HepG2 (cell line): ENCODE measurements at places on chromosomes 12 and 14.

DNA sequence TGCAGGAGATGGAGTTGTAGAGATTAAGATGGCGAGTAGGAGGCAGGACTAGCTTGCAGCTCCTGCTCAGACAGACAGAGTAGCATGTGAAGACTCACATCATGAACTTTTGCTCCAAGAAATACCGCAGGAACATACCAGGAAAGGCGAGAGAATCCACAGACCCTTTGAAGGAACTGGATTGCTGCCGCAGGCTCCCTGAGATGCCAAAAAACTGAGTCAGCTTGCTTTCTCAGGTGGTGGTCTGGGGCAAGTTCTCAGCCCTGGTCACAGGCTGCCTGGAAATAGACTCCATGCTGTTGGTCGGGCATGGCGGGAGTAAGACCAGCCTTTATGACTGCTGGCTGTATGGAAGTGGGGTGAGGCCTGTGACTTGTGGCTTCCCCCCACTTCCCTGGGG is 163.6 kb upstream of the NAV3 start:
- DNase-seq = no peak

DNA sequence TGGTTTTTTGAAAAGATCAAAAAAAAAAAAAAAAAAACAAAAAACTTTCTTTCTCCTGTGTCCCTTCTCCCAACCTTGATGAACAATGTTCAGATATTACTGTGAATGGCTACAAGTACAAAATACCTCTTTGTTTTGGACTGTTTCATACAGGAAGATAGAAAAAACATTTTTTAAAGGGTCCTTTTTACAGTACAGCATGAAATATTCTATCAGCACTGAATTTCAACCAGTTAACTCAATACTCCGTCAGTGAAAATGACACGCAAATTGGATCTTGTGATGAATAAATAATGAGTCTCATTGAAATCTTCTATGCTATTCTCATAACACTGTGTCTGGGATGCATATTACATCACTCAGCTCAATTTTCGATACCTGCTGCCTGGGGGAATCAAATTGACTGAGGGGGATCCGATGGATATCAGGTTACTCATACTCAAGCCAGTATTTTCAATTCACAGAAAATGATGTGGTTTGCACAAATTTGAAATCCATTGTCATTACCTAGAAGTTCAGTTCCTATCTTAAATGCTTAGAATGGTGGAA is 179.6 kb downstream of the TMTC2 start:
- no peak for DNase-seq

GRCh38 chr12:80814453-80814852 is 97.7 kb downstream of the MYF5 start:
- DNase-seq = no peak

- peak; percentile 56 for DNase-seq
Observed at GRCh38 chr14:34059925-34060650, 109.2 kb upstream of the EGLN3 start.

GRCh38 chr12:108565976-108566375 is 3.6 kb downstream of the ISCU start:
- no peak for DNase-seq
